ENCODE measurements at places on chromosomes 11 and 22. TPM values are rescaled to one million over a fixed set of nuclear protein-coding genes. Genes with fewer than 3 reads are reported as not detected.

Gene XBP1
- 213 TPM for total RNA-seq

Gene LRRC74B
- not detected for total RNA-seq

Gene NCR3LG1
- total RNA-seq: 1.0 TPM

Gene GAL3ST1
- not detected for total RNA-seq

Gene FADS2
- 282 TPM for total RNA-seq

Gene CCDC117
- total RNA-seq: 40.2 TPM

Gene CD3G
- total RNA-seq: 221 TPM

Gene MISFA
- 2.6 TPM for total RNA-seq
